Lung (tissue), 17 donors: ENCODE measurements at places on chromosomes 7 and 10. TPM values are rescaled to one million over a fixed set of nuclear protein-coding genes. Genes with fewer than 3 reads are reported as not detected.
A peak's percentile ranks its signal among the peaks of the same experiment; 100 is the strongest.

DNA sequence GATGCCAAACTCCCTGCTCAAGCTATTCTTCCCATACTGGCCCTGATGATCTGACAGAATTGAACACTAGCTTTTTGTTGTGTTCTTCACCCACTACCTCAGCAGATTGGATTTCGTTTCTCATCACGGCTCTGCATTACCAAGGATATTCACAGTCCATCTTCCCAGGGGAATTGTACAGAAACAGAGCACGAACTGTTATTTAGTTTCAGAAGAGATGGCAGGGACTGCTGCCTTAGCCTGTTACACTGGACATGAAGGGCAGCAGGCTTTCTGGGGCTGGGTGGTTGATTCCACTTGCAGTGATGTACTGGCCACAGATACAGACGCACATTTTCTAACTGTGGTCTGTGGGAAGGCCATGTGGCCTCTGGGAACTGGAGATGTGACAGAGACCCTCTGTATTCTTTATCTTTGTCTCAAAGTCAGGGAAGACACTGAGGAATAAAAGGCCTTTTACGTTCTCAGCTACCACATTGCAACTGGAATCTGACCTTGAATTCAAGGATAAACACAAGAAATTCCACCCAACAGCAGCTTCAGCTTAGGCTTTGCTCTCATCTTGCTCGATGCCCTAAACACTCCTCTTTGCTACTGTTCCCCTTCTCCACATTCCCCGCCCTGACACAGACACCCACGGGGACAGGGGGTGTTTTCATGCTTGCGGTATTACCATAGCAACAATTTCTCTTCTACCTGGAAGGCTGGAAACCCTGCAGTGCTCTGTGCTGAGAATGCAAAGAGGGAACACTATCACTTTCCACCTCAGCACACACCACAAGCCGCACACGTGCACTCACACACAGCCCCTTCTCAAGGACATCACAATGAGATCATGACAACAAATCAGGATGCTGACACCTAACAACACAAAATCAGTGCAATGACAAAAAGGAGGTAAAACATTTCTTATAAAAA lies 81.7 kb downstream of the RNF216 start:
- peaks cover 20% of the 10 kb centered on the region for H3K36me3 ChIP-seq
- no peak for DNase-seq
- H3K4me1 ChIP-seq = peaks cover 49% of the 10 kb centered on the region
- no peak overlapping the region for H3K4me3 ChIP-seq
- no peaks in the 10 kb centered on the region for H3K27me3 ChIP-seq
- peak overlapping the region; percentile 46 for H3K27ac ChIP-seq

GRCh38 chr10:23404461-23404980 lies 34.4 kb upstream of the OTUD1 start:
- H3K27ac ChIP-seq = no peak overlapping the region
- no peaks in the 10 kb centered on the region for H3K36me3 ChIP-seq
- no peaks in the 10 kb centered on the region for H3K4me1 ChIP-seq
- no peak overlapping the region for H3K4me3 ChIP-seq
- no peaks in the 10 kb centered on the region for H3K27me3 ChIP-seq
- DNase-seq = no peak

DNA sequence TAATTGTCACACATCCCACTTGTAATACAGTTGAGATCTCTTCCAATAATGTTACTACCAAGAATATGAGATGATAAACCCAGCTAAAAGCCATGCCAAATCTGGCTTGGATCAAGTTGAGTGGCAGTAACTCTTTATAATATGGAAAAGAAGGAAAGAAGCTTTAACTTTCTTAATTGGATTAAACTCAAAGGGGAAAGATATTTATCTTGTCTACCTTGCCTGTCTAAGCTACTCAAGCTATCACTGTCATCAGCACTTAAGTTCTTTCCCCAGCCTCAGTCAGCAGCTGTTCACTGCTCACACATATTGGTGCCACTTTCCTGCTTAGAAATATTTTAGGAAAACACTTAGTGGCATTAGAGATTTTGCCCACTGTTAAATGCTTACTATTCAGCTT lies 350.7 kb downstream of the IPMK start:
- H3K36me3 ChIP-seq = no peaks in the 10 kb centered on the region
- no peaks in the 10 kb centered on the region for H3K27me3 ChIP-seq
- H3K27ac ChIP-seq = no peak overlapping the region
- H3K4me3 ChIP-seq = no peak overlapping the region
- H3K4me1 ChIP-seq = no peaks in the 10 kb centered on the region

DNA sequence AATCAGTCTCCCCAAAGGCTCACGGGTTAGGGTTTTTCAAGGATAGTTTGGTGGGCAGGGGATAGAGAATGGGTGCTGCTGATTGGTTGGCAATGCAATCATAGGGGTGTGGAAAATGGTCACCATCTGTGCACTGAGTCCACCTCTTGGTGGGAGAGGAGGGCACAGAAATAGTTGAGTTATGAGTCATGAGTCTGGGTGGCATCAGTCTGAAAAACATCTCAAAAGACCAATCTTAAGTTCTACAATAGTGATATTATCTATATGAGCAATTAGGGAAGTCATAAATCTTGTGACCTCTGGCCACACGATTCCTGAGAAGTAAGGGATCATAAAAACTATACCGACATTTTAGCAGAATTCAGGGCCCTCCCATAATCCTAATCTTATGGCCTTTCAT lies 62.7 kb downstream of the LGI1 start:
- DNase-seq = no peak
- no peak overlapping the region for H3K4me3 ChIP-seq
- no peaks in the 10 kb centered on the region for H3K36me3 ChIP-seq
- no peak overlapping the region for H3K27ac ChIP-seq
- no peaks in the 10 kb centered on the region for H3K4me1 ChIP-seq
- H3K27me3 ChIP-seq = no peaks in the 10 kb centered on the region

GRCh38 chr10:3532644-3533043 lies 252.4 kb downstream of the KLF6 start:
- H3K4me1 ChIP-seq = peaks cover 1% of the 10 kb centered on the region
- H3K27ac ChIP-seq = no peak overlapping the region
- H3K27me3 ChIP-seq = no peaks in the 10 kb centered on the region

DNA sequence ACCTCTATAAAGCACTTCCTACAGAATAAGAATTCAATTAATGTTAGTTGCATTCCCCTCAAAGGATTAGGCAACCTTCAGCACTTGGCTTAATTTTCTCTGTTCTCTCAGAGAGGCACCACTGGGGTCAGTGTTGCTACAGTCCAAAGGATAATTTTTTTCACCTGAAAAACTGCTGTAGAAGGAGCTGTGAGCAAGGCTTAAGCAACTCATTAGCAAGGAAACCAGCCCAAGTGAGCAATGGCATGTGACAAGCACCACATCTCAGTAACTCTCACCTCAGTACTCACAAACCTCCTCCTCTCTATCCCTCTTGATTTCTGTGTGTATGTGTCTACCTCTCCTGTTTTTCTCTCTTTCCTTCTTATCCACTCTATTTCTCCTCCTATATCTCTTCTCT lies 55.9 kb downstream of the DGKI start:
- no peaks in the 10 kb centered on the region for H3K4me1 ChIP-seq
- no peaks in the 10 kb centered on the region for H3K27me3 ChIP-seq
- no peak overlapping the region for H3K4me3 ChIP-seq

- no peak for DNase-seq
- no peak overlapping the region for H3K27ac ChIP-seq
- no peaks in the 10 kb centered on the region for H3K4me1 ChIP-seq
- H3K27me3 ChIP-seq = no peaks in the 10 kb centered on the region
These were observed 205.7 kb downstream of the SORCS1 start for GRCh38 chr10:106958589-106959361.

- H3K4me1 ChIP-seq = no peaks in the 10 kb centered on the region
These were observed 83.4 kb upstream of the BMPER start for GRCh38 chr7:33821970-33822369.

- peaks cover 3% of the 10 kb centered on the region for H3K4me1 ChIP-seq
- H3K36me3 ChIP-seq = no peaks in the 10 kb centered on the region
- no peaks in the 10 kb centered on the region for H3K27me3 ChIP-seq
- H3K4me3 ChIP-seq = no peak overlapping the region
These were observed 18.5 kb upstream of the ANTXRL start for GRCh38 chr10:46268076-46268881.

DNA sequence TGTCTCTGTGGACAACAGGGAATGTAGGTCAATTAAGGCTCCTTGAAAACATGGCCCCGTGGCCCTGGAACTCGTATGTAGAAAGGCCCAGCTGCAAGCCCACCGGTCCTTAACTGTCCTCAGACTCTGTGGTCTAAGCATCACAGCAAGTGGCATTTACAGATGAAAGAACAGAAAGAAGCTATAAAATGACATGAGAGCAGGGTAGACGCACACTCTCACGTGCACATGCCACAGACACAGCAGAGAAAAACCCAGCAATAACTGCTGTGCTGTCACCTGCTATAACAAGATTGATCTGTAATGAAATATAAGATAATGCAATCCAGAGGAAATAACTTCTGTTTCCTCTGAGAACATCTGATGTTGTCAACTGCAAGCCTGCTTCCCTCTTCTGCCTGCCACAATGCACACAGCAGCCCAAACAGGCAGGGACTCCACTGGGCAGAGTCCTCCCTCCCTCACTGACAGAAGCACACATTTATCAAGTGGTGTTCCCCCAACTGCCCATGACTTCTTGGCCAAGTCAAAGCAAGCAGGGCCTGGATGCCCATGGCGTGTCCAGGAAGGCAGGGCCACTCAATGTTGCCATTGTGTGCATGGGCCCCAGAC lies 63.9 kb downstream of the GFRA1 start:
- no peaks in the 10 kb centered on the region for H3K4me1 ChIP-seq
- no peaks in the 10 kb centered on the region for H3K27me3 ChIP-seq
- H3K36me3 ChIP-seq = no peaks in the 10 kb centered on the region
- H3K27ac ChIP-seq = no peak overlapping the region

- no peak overlapping the region for H3K4me3 ChIP-seq
- no peaks in the 10 kb centered on the region for H3K36me3 ChIP-seq
- no peaks in the 10 kb centered on the region for H3K4me1 ChIP-seq
These were observed 67.9 kb upstream of the ANTXRL start for GRCh38 chr10:46218921-46219320.

GRCh38 chr7:106372126-106372525 lies 87.3 kb upstream of the NAMPT start:
- H3K4me3 ChIP-seq = no peak overlapping the region
- H3K27ac ChIP-seq = no peak overlapping the region
- H3K4me1 ChIP-seq = no peaks in the 10 kb centered on the region
- H3K36me3 ChIP-seq = no peaks in the 10 kb centered on the region
- no peak for DNase-seq

DNA sequence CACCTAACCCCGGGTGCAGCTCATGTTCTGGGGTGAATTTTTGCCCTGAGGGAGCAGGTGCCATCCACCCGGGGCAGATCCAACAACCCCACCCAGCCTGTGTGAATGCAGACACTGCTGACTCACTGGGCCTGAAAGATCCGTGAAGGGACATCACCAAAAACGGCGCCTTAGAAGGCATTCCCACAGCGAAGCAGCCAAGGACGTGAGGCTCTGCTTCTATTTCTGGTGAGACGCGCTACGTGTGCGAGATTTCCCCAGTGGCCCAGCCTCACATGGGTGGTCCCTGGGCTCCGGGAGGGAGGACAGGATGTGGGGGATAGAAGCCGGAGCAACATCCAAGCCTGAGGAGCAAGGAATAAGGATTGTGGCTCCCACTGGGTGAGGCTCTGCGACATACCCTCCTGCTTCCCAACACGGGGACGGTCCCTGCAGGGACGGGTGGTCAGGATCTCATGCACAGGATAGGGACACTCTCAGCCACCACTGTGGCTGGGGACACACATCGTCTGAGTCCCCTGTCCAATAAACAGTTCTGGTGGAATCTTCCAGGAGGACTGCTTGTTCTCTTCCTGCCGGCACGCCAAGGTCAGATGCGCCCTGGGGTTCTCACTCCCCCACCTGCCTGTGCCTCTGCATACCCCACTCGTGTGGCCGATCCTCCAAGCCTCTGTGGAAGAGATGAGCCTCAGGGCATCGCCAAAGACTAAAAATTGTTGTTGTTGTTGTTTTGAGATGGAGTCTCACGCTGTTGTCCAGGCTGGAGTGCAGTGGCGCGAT lies 70.2 kb downstream of the ZRANB1 start:
- no peak overlapping the region for H3K4me3 ChIP-seq
- H3K27ac ChIP-seq = peak overlapping the region; percentile 35
- no peak for DNase-seq
- H3K4me1 ChIP-seq = peaks cover 35% of the 10 kb centered on the region
- no peaks in the 10 kb centered on the region for H3K27me3 ChIP-seq

GRCh38 chr7:78490524-78490923 lies 692.0 kb downstream of the PHTF2 start:
- no peak overlapping the region for H3K27ac ChIP-seq
- no peaks in the 10 kb centered on the region for H3K4me1 ChIP-seq
- DNase-seq = no peak
- no peak overlapping the region for H3K4me3 ChIP-seq
- no peaks in the 10 kb centered on the region for H3K27me3 ChIP-seq

- no peaks in the 10 kb centered on the region for H3K4me1 ChIP-seq
- H3K27me3 ChIP-seq = no peaks in the 10 kb centered on the region
- DNase-seq = no peak
- H3K27ac ChIP-seq = no peak overlapping the region
- H3K4me3 ChIP-seq = no peak overlapping the region
These were observed 647.2 kb downstream of the GRM8 start for GRCh38 chr7:126605553-126605952.

DNA sequence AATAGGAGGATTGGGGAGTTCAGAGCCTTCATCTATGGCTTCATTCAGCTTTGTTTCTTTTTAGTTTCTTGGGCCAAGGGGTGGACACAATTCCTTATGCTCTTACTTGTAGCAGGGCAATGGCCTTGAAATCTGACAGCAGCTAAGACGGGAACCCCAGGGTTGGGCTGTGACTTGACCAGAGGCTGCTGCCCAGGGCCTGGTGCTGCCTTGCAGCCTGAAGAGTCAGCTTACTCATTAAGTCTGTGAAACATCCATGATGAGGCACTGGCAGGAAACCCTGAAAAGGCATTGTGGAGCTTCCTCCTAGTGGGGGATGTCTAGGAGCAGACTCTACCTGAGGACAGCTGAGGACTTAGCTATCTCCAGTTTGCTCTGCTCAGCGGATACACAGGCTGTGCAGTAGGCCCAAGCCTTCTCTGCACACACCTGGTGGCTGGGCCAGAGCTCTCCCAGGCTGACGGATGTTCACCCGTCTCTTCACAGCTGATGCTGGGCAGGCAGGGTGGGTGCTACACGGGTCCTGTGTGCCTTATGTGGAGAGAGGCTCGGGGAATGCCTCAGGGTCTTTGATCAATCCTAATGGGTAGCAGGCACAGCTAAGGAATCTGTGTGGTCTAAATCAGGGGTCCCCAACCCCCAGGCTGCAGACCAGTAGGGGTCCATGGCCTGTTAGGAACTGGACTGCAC lies 17.8 kb downstream of the CXCL12 start:
- peaks cover 28% of the 10 kb centered on the region for H3K4me1 ChIP-seq
- H3K27ac ChIP-seq = no peak overlapping the region
- H3K27me3 ChIP-seq = no peaks in the 10 kb centered on the region
- no peak overlapping the region for H3K4me3 ChIP-seq

NRBF2 gene
- total RNA-seq = 18.6 TPM

PDK4 gene
- 86.9 TPM for total RNA-seq

TSPAN13 gene
- 143 TPM for total RNA-seq

ZNF853 gene
- total RNA-seq = 5.3 TPM

ABCB1 gene
- total RNA-seq = 3.2 TPM

POU6F2 gene
- total RNA-seq = 0.18 TPM

HTR5A gene
- not detected for total RNA-seq

PRTFDC1 gene
- 12.5 TPM for total RNA-seq
